Lung (tissue), 17 donors: ENCODE measurements at places on chromosomes 3 and 15. TPM values are rescaled to one million over a fixed set of nuclear protein-coding genes. Genes with fewer than 3 reads are reported as not detected.

- no peaks in the 10 kb centered on the region for H3K27me3 ChIP-seq
- H3K4me3 ChIP-seq: no peak overlapping the region
- DNase-seq: no peak
Observed at GRCh38 chr3:43752905-43753304, 62.2 kb downstream of the ABHD5 start.

DNA sequence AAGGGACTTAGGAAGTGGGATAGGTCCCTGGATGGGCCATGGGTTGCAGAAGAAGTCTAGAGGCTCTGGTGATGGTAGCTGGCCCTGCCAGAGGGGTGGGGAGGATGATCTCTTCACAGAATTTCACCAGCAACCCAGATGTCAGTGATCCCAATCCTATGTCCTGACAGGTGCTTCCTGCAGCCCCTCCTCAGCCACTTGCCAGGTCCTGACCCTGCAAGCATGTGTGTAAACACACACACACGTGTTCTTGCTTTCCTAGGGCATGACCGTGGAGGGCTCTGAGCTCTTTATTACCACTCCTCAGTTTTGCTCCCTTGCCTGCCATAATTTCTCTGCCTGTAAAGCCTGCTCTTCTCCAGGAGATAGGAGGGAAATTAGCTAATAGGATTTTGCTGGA is 12.5 kb downstream of the TEX264 start:
- DNase-seq: no peak
- H3K4me3 ChIP-seq: no peak overlapping the region
- no peak overlapping the region for H3K27ac ChIP-seq

CTDSPL2 gene
- 119 TPM for total RNA-seq

DNA sequence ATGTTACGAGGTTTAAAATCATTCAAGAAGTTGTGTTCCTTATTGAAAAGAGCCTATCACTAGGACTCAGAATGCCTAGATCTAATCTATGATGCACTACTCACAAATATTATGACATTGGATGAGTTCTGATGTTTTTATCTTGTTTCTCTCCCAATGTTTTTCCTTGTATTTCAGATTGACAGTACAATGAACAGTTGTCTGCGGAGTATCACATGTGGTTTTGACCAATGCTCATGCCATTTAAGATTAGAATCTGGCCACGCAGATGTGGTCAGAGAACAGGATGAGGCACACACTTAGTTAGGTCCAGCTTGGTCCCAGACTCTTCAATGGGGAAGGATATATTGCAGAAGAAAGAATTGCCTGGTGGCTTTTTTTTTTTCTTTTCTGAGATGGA is 25.6 kb upstream of the CCDC50 start:
- H3K36me3 ChIP-seq: no peaks in the 10 kb centered on the region
- no peaks in the 10 kb centered on the region for H3K4me1 ChIP-seq
- DNase-seq: no peak

DNA sequence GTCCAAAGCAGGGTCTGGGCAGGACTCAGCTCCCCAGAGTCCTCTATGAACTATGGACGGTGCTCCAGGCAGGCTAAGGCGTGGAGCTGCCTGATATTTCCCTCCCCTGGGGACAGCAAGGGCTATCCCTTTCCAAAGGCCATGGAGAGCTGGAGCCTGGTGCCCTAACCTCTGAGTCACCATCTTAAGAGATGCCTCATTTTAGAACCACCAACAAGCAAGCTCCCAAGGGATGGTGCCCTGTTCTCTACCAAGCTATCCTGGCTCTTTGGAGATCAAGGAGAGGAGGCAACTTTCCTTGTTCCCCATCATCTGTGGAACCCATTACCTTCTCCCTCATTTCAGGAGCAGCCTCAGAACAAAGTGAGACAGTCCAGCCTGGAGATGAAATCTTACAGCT is 15.7 kb downstream of the STARD5 start:
- no peak overlapping the region for H3K4me3 ChIP-seq
- H3K27ac ChIP-seq: no peak overlapping the region
- peaks cover 11% of the 10 kb centered on the region for H3K4me1 ChIP-seq

DNA sequence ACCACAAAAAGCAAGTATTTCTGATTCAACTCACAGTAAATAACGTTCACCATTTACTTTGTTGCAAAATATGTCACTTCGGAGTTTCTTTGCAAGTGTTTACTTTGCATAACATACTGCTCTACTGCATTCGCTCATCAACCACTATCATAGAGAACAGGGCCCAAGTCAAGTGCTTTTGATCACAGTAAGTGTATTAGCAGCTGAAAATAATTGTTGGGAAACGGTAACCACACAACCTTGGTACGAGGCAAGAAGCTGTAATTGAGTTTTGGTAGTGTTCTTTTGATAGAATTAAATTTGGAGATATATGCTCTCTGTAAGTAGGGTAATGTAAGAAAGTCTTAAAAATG is 80.1 kb downstream of the SATB1 start:
- H3K4me3 ChIP-seq: no peak overlapping the region
- H3K36me3 ChIP-seq: peaks cover 1% of the 10 kb centered on the region
- H3K27me3 ChIP-seq: no peaks in the 10 kb centered on the region
- H3K27ac ChIP-seq: no peak overlapping the region
- no peaks in the 10 kb centered on the region for H3K4me1 ChIP-seq
- DNase-seq: no peak
